ENCODE measurements at places on chromosomes 13 and 19. TPM values are rescaled to one million over a fixed set of nuclear protein-coding genes. Genes with fewer than 3 reads are reported as not detected.

Gene DLL3
- 9.8 TPM for total RNA-seq

Gene WDR87
- total RNA-seq, result not detected

Gene NOVA2
- total RNA-seq, result 0.10 TPM

Gene PPP1R37
- total RNA-seq, result 33.2 TPM

Gene TMEM150B
- not detected for total RNA-seq

Gene PEX11G
- 1.8 TPM for total RNA-seq

Gene ZNF222
- 4.8 TPM for total RNA-seq

All from A549 treated with RU486 at 1 μM for 4 hours (cell line).